ENCODE measurements at places on chromosomes 7 and 10.
A peak's percentile ranks its signal among the peaks of the same experiment; 100 is the strongest.

DNA sequence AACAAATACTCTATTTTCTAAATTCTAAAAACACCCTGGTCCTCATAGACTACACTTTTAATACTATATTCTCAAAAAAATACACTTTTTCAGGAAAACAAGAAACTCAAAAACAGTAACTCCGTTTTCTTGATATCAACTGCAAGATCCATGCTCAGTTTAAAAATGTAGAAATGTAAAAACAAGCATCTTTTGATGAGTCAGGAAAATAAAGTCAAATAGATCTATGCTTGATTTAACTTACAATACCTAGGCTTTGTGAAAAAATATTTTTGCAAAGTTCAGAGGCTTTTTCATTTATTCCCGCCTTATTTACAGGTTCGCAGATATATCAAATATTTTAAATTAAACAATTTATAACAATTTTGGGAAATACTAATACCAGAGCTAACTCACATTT is 33.6 kb downstream of the POT1 start:
- DNase-seq = no peak

DNA sequence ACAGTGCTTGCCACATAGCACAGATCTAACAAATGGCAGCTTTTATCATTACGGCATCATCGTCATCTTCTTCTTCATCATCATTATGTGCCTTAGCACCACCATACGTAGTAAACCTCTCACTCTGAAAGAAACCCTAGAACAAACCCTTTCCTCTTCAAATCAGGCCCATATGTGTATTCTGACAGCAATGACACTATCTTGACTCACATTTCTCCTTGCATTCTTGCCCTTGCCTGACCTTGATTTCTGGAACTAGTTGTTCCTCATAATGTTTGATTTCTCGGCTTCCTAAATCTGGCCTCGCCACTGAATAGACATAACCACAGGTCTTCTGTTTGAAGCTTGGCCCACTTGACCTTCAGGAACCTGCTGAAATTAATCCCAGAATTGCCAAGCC is 115.3 kb downstream of the DGKI start:
- DNase-seq = no peak

DNA sequence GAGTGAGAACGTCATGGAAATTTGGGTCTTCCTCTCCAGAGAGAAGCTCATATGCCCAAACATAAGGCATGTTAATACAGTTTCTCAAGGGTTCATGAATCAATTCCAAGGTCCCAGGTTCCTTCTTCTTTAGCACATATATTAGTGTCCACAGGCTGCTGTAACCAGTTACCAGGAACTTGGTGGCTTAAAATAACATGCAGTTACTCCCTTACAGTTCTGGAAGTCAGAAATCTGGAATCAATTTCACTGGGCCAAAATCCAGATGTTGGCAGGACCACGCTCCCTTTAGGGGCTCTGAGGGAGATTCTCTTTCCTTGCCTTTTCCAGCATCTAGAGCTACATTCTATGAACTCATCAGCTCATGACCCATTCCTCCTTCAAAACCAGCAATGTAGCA is 64.8 kb downstream of the MRC1 start:
- no peak for DNase-seq

- DNase-seq = no peak
Measured at GRCh38 chr7:147982307-147982706, 608.3 kb upstream of the C7orf33 start.

DNA sequence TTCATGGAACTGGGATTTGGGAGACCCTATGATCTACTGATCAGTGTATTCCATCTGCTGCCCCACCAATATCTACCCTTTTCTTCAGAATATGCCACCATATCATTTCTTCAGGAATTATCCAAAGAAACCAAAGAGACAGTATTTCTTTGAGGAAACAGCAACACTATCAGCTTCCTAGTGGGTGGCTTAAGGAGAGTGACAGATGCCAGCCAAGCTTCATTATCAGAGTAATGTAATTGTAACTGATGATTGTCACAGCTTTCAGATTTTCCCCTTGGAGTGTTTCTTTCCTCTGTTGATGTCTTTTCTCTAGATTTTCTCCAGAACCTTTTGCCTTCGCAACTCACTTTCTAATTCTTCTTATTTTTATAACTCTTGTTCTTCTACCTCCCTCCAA is 934.4 kb upstream of the LRRN3 start:
- DNase-seq = no peak

DNA sequence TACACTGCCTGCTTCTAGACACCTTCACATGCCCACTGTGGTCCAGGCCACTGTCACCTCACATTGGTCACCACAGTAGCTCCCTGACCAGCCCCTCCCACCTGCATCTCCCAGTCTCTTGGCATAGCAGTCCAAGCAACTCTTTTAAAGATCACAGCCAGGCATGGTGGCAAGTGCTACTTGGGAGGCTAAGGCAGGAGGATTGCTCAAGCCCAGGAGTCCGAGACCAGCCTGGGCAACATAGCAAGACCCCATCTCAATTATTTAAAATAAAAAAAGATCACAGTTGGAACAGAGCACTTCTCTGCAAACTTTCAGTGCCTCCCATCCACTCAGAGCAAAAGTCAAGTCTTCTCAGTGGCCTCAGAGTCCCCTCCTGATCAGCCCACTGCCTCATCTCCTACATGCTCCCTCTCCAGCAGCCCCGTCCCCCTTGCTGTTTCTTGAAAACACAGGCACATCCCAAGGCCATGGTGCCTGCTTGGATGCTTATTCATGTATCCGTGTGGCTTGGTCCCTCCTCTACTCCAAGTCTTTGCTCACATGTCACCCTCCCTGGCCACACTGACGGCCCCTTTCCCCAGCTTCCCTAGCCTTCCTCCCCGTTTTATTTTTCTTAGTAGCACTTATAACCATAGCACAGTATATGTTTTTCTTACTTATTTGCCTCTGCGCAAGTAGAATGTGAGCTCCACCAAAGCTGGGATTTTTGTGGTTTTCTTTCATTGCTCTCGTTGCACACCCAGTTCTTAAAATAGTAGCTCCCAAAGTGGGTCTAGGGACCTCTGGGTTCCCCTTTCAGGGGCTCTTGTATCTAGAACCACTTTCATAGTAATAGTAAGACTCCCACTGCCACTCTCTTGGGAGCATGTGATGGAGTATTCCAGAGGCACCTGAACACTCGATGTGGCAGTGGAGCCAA is 19.5 kb downstream of the TSPAN15 start:
- DNase-seq = no peak

GRCh38 chr10:80452069-80452468 is 2.0 kb upstream of the TSPAN14 start:
- no peak for DNase-seq

- DNase-seq = no peak
Measured at GRCh38 chr10:97703398-97704067, 10.0 kb upstream of the MARVELD1 start.

- DNase-seq = no peak
Measured at GRCh38 chr10:653991-654646, 35.3 kb downstream of the DIP2C start.

GRCh38 chr10:111142092-111142768 is 65.4 kb downstream of the ADRA2A start:
- DNase-seq = no peak

GRCh38 chr10:124693801-124694416 is 50.3 kb downstream of the FAM53B start:
- no peak for DNase-seq

DNA sequence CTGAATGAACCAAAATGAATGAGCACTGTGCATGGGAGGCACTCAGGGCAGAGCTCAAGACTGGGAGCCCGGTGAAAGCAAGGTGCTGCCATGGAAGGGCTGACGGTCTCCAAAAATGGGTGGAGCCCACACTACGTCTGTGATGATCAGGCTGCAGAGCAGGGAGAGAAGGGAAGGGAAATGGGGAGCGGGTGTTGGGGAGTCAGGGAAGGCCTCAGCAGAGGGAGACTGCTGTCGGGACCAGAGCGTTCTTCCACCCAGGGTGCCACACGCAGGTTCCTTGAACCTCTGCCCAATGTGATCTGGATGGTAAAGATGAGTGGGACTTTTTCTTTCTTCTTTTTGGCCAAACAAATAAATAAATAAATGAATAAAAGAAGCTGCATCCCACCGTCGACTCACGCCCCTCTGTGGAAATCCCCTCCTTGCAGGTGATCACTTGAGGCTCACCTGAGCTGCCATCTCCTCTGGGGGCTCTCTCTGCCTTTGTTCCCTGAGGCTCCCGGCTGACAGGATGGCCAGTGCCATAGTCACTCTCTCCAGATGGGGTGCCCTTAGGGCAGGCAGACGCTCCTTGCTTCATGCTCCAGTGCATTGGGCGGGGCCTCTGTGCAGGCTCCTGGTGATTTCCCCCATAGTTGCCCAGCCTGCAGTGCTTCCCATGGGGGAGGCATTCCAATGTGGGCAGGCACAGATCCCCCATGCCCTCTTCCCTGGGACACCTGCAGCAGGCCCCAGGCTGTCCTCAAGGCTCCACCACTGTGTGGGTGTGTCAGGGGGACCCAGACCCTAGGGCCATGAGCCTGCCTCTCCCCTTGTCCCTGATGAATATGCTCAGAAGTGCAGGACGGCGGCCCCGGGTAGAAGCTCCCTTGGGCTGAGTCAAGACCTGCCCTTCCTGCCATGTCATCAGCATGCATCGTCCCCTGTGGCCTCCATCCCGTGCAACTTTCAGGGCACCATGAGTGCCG is 131.8 kb downstream of the PTPN20 start:
- no peak for DNase-seq

DNA sequence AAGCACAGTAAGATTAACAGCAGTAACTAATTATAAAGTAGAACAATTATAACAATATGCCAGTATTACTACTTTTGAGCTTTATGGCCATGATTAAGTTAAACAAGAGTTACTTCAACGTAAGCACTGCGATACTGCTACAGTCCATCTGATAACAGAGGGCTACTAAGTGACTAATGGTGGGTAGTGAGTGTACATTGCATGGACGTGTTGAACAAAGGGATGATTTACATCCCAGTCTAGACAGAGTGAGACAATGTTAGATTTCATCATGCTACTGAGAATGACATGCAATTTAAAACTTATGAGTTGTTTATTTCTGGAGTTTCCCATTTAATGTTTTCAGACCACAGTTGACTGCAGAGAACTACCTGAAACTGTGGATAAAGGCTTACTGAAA is 45.6 kb downstream of the TPST1 start:
- DNase-seq = no peak

DNA sequence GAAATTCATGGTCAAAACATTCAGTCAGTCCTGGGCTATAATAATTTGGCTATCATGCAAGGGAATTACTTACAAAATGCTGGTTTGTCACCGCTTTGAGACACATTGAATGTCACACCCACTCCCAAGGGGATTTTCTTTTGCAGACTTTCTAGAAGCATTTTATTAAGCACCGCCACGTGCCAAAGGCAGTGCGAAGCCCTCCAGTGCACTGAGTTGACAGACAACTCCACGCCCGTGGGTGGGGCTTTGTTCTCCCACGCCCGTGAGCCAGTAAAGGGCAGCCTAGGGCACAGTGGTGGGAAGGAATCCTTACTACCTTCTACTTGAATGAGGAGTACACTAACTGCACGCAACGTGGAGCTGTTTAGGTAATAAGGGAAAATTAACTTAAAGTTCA is 515.8 kb downstream of the KCNMA1 start:
- no peak for DNase-seq

DNA sequence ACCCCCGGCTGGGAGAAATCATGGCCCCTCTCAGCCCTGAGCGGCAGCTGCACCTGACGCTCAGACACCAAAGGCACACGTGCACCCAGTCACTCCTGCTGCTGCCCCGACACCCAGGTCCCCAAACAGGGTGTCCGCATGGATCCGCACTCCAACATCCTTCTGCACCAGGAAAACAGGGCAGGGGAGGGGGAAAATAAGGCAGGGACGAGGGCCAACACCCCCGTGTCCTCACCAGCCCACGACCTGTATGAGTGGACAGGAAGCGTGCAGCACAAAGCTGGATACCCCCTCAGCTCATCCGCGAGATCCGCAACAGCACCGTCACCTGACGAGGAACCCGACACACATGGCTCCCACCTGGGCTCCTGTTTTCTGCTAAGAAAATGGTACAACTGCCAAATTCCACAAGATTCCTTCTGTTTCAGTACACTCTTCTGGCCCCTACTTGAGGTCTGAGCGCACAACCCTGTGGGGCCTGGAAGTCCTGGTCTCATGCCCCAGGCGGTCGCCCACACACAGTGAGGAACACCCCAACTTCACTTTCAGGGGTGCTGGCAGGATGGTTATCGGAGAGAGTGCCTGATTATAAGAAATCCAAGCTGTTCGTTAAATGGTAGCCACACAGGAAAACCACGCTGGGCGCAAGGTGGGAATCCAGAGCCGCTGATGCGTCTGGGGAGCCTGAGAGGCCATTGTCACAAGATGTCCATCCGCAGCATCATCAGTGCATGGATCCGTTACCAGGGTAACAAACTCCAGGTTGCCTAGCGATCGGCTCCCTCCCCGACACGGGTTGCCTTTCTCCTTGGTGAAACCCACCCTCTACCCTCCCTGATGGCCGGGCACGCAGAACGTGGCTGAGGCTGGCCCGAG is 63.6 kb downstream of the ZRANB1 start:
- no peak for DNase-seq

DNA sequence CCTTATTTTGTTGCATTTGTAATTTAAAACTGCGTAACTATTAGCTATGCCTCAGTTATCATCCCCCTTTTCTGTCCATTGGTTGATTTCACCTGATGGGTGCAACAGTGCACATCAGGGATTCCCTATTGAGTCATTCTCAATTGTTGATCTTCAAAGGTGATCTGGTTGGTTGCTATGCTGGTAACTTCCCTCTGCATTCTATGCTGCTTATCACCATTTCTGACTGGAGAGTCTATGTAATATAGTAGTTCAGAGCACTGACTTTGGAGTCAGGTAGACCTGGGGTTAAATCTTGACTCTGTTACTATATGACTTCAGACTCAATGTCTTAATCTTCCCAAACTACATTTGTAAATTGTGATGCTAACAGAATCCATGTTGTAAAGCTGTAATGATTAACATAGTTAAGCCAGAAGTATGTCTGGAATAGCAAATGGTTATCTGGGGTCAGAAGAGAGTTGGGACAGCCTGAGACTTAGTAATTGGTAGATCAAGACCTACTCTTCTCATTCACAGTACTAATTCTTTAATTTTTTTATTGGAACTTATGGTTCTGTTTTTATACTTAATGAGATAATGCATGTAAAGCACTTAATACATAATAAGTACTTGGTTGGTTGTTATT is 38.1 kb downstream of the EXOC6 start:
- no peak for DNase-seq

DNA sequence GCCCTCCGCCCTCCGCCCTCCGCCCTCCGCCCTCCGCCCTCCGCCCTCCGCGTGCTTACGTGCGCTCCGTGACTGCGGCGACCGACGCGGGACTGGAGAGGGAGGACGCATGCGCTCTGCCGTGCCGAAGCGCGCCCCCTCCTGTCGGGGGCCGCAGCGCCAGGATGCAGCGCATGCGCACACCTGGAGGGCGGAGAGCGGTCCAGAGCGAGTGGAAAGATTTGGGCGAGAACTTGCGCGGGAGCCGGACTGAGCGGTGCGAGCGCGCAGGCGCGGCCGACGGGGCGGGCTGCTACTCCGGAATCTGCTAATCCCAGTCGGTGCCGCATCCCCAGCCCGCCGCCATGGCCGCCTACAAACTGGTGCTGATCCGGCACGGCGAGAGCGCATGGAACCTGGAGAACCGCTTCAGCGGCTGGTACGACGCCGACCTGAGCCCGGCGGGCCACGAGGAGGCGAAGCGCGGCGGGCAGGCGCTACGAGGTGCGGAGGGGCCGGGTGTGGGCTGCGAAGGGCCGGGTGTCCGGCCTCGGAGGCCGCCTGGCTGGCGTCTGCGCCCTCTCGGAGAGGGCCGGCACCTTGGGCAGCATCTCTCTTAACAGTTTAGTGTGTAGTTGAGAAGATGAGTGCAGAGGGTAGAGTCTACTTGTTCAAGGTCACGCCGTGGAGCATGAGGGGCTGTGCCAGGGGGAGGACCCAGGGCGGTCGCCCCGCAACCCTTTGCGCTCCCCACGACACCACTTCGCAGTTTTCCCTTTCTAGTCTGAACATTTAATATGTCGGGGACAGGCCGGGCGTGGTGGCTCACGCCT is at the start of gene PGAM1:
PGAM1 (plus strand) TSS at position 228 of the 812 bp plus-strand sequence; CDS start at position 345, 117 bp downstream.
- peak; percentile 97 for DNase-seq
